ENCODE measurements at places on chromosomes 2 and 18.

- no peak for DNase-seq
Observed at GRCh38 chr2:240211096-240211495, 70.6 kb upstream of the OTOS start.

GRCh38 chr2:120654381-120655134, 81.1 kb upstream of the GLI2 start:
- DNase-seq = no peak

DNA sequence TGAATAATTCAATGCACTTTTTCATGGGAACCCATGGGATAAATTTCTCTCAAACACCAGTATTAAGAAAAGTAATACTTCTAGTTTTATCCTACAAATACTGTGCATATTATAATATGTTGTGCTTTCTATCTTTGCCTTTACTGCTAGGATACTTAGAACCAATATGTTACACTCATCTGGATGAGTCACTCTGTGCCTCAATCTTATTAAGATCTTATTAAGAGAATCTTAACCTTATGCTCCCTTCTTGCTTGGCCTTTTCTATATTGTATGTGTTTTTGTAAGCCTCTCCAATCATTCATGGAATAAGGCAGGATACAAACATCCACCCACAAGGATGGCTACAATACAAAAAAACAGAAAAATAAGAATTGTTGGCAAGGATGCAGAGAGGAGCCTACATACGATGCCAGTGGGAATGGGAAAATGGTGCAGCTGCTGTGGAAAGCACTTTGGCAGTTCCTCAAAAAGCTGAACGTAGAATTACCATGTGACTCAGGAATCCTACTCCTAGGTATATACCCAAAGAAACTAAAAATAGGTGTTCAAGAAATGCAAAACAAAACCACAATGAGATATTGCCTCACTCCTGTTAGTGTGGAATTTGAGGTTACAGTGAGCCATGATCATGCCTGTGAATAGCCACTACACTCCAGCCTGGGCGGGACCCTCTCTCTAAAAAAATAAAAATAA, 10.7 kb upstream of the TWSG1 start:
- peak; percentile 87 for DNase-seq

- DNase-seq = no peak
Observed at GRCh38 chr18:7615840-7616239, 48.7 kb downstream of the PTPRM start.

DNA sequence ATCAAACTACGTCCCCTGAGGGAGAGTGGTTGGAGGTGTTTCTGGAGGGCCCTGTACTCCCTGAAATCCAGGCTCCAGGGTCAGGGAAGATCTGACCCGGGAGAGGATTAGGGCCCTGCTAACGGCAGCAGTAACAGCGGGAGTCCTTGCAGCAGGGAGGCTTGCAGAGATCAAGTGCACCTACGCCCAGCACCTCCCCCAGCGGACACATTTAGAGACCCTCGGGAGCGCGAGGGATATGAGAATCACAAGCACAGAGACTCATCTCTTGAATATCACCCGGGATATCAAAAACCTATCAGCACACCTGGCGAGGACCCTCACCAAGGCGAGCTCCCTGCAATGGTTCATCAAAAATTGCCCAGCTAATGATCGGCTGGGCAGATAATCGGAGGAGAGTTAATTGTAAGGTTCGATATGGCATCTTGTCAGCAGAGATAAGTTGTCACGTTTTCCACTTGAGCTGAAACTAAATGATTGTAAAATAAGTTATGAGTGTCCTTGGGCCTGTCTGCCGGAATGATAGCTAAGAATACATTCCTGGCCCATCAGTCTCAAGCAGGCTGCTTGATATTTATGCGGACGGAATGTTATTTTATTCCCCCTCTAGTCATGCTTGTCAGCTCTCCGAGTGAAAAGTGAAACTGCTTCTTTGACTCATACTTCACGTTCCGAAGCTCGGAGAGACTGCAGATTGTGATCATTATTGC, 209.8 kb downstream of the GBX2 start:
- peak; percentile 27 for DNase-seq

DNA sequence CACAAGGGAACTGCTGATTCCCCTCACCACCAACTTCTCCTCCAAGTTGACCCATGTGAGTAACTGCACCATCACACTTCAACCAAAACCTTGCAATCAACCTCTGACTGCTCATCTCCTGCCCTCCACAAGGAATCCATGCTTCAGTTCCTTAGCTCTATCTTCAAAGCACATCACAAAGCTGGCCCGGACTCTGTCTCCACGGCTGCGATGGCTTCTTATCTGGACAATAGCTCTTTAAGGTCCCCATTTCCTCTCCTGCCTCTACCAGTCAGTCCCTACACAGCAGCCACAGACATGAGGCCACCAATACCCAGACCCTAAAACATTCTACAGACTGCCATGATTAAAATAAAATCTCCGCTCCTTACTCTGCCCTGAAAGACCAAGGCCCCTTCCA, 25.7 kb downstream of the MBOAT2 start:
- DNase-seq = no peak

- no peak for DNase-seq
Observed at GRCh38 chr2:154700136-154700535, 1.6 kb downstream of the KCNJ3 start.

DNA sequence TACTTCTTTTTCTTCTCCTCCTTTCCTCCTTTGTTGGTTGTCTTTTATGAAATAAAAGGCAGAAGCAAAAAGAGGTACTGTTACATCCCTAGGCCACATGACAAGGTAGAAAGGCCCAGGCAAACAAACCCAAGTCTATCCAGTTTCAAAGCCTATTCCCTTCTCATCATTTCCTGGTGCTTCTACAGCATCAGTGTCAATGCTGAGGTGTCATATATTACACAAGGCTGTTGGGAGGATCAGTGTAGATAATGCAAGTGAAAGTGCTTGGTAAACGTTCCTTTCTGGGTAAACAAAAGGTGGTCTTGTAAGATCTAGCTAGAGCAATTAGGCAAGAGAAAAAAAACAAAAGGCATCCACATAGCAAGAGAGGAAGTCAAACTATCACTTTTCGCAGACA, 64.9 kb downstream of the EVA1A start:
- DNase-seq = no peak

GRCh38 chr2:191462370-191462769, 215.6 kb upstream of the NABP1 start:
- DNase-seq = no peak

DNA sequence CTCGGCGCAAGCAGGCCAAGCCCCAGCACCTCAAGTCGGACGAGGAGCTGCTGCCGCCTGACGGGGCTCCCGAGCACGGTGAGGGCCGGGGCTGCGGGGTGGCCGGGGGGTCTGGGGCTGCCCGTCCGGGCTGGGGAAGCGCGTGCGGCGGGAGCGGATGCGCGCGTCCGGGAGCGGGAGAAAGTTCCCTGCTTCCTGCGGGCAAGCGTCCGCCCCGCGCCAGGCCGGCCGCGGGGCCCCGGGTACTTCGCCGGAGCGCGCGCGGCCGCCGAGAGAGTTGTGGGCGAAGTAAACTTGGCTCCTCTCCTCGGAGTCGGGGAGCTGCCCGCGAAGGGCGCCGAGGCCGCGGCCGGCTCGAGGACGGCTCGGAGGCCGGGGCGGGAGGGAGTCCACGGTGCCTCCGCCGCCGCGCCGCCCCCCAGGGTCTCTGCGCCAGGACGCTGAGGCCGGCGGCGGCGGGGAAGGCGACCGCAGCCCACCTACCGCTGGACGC, 707 bp downstream of the SALL3 start:
- DNase-seq = no peak

DNA sequence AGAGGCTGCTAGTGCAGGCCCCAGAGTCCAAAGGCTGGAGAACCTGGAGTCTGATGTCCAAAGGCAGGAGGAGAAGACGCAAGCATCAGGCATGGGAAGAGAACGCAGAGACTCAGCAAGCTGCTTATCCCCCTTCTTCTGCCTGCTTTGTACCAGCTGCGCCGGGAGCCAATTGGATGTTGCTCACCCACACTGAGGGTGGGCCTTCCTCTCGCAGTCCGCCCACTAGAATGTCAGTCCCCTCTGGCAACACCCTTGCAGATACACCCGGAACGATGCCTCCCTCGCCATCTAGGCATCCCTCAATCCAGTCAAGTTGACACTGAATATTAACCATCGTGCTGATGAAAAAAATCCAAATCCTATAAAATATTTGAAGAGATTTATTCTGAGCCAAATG, 141.6 kb downstream of the TWIST2 start:
- DNase-seq = no peak

GRCh38 chr2:202133909-202134265, 60.8 kb downstream of the KIAA2012 start:
- DNase-seq = peak; percentile 86

GRCh38 chr2:109081374-109081773, 47.6 kb upstream of the SH3RF3 start:
- no peak for DNase-seq

- no peak for DNase-seq
Observed at GRCh38 chr2:38060236-38061018, 15.5 kb downstream of the CYP1B1 start.

- DNase-seq = peak; percentile 40
Observed at GRCh38 chr2:21331625-21332370, 208.0 kb downstream of the TDRD15 start.

DNA sequence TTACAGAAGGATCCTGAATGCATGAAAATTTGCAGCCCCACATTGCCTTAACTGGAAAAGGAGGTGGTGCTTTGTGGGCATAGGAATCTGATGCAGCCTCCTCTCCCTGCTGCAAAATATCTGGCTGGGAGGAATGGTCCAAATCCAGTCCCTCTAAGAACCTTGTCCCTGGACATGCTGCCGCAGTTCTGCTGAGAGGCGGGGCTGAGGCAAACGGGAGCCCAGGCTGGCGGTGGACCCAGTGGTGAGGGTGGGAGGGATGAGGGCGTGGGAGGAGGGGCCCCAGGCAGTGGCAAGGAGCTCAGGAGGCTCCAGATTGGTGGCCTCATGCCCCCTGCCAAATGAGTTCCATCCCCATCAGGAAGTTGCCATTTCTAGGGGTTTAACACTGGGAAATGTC, 36.2 kb downstream of the ZAP70 start:
- DNase-seq = no peak

Data from fibroblast of upper back skin (primary cell).